ENCODE measurements at places on chromosomes 2 and 18.

GRCh38 chr2:46023165-46023854 lies 273.9 kb upstream of the EPAS1 start:
- no peak for DNase-seq

GRCh38 chr2:88160517-88160916 lies 9.6 kb upstream of the THNSL2 start:
- DNase-seq, result no peak

- DNase-seq, result peak; percentile 62
Measured at GRCh38 chr18:79200546-79201268, 131.5 kb downstream of the ATP9B start.

- DNase-seq, result peak; percentile 93
Measured at GRCh38 chr18:59308248-59308937, 10.1 kb downstream of the CPLX4 start.

DNA sequence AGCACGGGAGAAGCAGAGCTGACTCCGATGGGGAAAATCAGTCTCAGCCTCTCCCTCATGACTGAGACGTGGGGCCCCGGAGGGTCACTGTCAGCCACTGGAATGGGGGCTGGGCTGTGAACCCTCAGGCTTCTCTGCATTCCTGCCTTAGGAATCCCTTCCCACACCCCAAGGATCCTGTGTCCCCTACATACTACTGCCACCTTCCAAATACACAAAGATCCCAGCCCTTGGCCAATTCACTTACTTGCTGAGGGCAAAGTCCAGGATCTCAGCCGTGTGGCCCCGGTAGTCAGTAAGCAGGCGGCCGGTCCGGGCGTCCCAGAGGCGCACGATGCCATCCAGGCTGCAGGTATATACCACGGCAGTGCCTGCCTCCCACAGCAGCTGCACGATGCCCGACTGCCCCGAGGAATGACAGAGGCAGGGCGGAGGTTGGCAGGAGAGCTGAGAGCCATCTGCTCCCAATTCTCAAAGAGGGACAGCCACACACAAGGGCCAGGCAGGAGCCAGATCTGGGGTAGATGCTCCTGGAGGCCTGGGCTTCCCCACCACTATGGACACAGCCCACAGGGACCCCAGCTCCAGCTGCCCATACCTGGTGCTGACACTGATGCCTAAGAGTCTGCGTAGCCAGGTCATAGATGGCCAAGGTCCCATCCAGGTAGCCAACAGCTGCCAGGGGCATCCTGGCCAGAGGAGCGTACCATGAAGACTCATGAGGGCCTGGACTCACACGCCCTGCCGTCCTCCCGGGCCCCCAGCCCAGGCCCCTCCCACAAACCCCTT lies 4.2 kb downstream of the GPBAR1 start:
- DNase-seq, result no peak

- no peak for DNase-seq
Measured at GRCh38 chr18:44048846-44049245, 631.8 kb upstream of the SETBP1 start.

DNA sequence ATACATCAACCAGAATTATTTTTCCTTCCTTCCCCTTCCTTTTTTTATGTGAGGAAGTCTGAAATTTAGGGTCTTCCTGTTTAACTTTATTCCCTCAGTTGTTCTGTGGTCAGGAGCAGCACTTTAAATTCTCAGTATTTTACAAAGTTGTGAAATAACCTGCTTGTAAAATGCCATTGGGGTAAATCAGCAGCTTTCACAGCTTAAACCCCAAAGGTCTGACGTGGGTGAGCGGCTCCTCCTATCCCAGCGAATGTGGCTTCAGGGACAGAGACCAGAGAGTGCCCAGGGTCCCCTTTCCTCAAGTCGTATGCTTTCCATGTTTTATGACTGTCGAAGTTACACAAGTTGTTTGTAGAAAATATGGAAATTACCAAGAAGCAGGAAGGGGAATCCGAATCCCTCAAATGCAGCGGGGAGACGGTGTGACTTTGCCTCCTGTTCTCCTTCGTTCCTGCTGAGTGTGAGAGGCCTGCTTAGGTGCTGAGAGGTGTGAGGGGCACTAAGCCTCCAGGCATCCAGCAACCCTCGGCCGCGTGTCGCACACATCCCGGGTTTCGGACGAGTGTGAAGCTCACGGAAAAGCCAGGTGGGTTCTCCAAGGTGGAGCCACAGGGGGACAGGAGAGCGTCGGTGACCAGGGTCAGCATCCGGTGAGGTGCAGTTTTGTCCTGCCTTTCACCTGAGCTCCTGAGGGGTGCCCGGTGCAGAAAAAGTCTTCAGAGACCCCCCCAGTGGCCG lies 10.8 kb upstream of the KCNG2 start:
- no peak for DNase-seq

DNA sequence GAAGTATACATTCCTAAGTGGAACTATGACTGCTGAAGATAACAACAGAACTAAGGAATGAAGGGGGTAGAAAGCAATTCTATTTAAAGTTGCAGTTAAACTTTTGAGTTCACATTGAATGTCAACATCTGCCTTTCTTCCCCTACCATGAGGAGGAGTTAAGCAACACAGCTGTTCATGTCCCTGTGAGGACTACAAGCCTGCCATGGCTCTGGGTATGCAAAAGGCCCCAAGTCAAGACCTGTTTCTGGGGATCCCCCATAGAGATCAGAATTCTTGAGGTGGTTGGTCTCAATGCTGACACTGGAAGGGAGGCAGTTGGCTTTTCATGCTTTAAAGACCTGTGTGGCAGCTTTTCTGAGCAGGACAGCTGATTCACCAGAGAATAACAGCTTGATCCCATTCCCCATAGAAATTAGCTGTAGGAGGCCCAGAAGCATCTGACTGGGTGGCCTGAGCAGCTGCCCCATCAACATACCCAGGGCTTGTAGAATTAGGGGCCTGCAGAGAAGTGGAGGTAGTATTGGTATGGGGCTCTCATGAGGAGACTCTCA lies 131.0 kb downstream of the SETBP1 start:
- DNase-seq, result no peak

- DNase-seq, result no peak
Measured at GRCh38 chr2:58405341-58405740, 164.2 kb upstream of the FANCL start.

- DNase-seq, result no peak
Measured at GRCh38 chr18:63590373-63590772, 3.2 kb downstream of the SERPINB13 start.

- no peak for DNase-seq
Measured at GRCh38 chr2:128595763-128596395, 277.2 kb upstream of the HS6ST1 start.

DNA sequence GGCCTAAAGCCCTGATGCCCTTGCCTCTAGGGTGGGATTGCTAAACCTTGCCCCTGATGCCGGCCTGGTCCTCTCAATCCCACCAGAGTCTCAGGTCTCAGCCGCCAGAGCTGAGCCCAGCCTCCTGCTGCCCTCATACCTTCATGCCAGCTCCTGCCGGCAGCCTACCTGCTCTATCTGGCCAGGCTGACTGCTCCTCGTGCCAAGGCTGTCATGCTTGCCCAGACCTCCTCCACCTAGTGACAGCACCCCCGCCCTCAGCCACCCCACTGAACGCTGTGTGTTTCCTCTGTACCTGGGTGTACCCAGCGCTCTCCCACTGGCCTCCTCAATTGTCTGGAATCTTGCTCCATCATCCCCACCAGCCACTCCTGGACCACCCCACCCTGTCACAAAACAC lies 120.1 kb downstream of the CACNB4 start:
- no peak for DNase-seq

DNA sequence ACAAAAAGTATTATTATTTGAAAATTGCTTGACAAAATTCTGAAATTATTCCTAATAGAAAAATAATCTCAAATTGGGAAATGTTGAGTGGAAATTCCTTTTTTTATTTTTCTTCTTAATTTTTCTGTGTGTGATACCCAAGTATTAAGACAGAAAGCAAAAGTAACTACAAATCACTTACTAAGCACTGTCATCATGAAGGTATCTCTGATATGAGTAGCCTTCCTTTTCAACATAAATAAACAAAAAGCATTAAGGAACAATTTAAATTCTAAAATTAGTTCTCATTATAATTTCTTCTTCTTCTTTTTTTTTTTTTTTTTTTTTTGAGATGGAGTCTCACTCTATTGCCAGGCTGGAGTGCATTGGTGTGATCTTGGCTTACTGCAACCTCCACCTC lies 174.2 kb upstream of the RBMS1 start:
- DNase-seq, result no peak

DNA sequence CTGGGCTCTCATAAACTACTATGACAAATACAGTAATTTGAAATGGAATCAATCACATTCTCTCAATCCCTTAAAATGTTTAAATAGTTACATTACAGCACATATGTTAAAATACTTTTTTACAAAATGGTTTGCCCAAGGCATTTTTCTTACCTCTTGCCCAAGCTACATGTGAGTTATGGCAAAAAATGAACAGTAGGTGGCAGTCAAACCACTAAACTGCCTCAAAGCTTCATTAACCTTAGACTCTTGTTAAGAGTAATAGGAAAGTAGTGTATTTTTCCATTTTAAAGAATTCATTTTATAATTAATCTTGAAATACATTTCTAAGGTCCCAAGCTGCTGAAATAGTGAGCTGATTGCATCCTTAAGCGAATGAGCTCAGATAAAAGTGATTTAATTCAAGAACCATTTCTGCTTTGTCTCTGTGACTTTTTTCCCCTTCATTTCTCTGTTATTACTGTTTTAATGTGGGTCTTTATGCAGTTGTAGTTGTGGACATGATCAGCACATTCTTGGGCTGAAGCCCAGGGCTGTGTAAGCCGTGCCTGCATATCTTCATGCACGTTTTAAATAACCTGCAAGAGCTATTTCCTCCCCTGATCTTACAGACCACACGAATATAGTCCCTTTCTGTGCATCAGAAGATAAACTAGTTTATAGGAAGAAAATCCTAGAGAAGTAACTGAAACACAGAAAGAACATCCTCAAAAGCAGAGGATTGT lies 311.8 kb downstream of the LNPK start:
- DNase-seq, result peak; percentile 85

GRCh38 chr2:63673865-63674533 lies 85.2 kb downstream of the MDH1 start:
- no peak for DNase-seq

- DNase-seq, result no peak
Measured at GRCh38 chr2:189657867-189658266, 3.4 kb upstream of the ASNSD1 start.

- DNase-seq, result no peak
Measured at GRCh38 chr2:119402645-119403560, 28.8 kb upstream of the TMEM37 start.

- peak; percentile 69 for DNase-seq
Measured at GRCh38 chr2:205364261-205364660, 318.0 kb upstream of the NRP2 start.

DNA sequence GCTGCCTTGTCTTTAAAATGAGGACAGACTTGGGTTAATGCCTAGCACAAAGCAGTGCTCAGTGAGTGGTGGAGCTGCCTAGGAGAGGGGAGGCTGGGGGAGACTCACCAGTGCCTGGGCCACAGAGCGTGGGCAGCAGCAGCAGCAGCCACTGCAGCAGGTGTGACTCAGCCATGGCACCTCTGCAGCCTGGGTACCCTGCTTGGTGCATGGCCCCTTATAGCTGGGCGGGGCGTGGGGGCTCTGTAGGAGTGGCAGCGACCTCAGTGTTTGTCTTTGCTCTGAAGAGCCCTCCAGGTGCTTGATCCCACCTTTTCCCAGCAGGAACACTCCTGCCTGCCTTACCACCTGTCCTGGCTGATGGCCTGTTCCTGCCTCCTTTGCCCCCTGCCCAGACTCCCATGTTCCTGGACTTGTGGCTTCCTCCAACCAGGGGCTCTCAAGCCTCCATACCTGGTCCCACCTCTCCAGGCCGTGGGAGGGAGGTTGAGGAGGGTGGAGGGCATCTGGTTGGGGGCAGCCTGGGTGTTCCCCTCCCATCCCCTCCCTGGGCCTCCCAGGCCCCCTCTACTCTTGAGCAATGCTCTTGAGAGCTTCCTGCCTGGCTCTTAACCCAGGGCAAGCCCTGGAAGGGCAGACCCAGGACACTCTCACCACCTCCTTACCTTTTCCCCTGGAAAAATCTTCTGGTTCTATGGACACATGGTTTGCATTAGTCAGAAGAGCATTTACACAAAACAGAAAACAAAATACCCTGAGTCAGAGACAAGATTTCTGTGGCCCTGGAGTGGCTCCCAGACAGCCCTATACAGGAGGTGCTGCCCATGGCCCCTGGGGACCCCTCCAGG lies at the start of gene SFTPB:
SFTPB (minus strand) TSS at position 191 of the 848 bp plus-strand sequence; CDS start at position 175, 16 bp downstream.
- DNase-seq, result peak; percentile 94

DNA sequence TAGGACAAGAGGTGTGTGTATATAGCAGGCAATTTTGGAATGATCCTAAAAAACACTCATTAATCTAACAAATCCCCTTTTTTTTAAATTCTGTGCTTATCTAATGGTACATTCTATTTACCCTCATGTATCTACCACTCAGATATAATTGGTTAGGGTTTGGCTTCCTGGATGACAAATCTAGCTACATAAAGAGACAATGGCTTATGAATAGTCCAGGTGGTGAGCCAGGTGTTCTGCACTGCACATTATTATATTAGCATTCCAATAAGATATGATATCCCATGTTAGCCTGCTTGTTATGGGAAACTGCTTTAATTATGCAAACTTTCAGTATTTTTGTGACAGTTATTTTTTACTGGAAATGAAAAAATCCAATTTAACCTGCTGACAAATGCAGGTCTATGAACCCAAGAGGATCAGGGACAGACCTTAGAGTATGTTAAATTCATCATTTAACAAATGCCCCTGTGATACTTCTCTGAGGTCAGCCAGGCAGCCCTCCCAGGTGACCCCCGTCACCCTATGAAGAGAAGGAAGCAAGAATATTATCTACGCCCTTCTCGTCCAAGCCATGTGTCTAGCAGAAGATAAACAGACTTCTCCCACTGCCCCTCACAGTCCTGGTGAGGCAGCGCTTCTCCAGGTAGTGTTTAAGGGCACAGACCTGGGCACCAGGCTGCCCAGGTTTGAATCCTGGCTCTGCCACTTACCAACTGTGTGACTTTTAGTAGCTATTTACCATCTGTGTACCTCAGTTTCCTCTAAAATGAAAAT lies 83.0 kb downstream of the ADD2 start:
- DNase-seq, result peak; percentile 67

DNA sequence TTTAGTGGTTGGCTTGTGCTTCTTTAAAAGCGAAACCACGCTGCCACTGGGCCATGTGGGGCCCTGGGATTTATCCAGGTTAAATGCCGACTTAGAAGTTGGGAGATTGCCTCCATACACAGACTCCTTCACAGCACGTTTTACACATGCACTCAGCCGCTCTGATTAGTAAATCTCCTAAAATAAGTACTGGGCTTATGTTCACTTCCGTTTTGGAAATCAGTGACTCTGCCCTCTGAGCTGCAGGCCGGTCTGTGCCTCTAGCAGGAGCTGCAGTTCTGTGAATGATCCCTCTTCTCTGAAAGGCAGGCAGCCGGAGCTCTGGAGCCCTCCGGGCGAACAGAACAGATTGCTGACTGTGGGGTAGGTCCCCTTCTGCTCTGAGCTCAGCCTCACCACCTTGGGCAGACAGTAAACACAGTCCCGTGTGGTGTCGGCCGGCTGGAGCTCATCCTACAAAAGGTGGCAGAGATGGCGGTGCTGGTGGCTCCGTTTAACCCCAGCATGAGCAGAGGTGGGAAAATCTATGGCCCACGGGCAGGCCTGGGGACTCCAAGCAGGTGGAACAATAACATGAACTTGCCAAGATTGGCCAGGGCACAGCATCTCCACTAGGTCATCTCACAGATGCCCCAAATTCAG lies 9.8 kb upstream of the RAB17 start:
- DNase-seq, result no peak
